ENCODE measurements at places on chromosomes 7 and 10.
A peak's percentile ranks its signal among the peaks of the same experiment; 100 is the strongest.

- no peak for DNase-seq
Observed at GRCh38 chr7:16514271-16514670, 12.4 kb upstream of the LRRC72 start.

GRCh38 chr7:116305485-116306408, 95.4 kb downstream of the TES start:
- DNase-seq, result peak; percentile 16

GRCh38 chr10:3564346-3565002, 220.5 kb downstream of the KLF6 start:
- no peak for DNase-seq

DNA sequence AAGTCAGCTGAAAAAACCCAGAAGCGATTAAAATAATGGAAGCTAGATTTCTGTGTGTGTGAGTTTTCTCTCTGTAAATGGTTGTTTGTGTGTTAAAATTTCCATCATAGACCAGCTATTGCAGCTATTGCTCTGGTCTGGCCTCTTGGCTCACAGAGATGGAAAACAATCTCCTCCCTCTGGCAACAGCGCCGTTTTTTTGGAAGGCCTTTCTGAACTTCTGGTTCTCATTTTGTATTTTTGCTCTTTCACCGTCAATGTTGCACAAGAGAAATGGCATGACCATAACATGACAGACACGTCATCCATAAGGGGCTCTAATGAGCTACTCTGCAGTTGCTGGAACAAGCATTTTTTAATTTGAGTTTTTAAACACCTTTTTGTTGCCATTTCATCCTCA, 91.0 kb downstream of the CUBN start:
- DNase-seq, result no peak

- DNase-seq, result no peak
Observed at GRCh38 chr7:48515171-48515570, 343.9 kb downstream of the ABCA13 start.

DNA sequence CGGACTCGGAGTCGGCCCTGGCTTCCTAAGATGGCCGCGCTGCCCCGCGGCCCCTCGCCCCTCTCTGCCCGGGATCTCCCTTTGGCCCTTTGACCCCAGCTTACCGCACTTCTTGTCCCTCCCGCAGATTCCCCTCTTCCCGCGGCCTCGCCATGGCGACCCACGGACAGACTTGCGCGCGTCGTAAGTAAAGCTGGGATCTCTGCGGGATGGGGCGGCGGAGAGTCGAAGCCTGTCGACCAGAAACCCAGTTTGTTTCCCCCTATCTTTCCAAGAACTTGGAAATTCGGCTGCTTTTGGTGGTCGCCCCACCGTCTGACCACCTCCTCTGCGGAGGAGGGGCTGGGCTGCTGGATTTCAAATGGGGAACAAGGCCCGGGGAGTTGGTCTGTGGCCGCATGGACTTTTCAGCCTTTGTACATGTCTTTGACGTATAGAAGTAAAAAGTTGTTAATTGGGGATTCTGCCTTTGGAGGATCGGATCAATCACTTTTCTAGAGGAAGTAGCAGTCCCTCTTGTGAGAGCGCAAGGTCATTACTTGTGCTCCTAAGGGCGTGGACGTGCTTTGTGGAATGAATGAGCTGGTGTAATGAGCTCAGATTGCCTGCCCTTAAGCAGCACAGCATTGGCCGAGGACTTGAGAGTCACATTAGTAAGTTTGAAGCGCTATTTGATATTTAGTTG, 553 bp downstream of the VDAC2 start:
- DNase-seq, result peak; percentile 56

- DNase-seq, result no peak
Observed at GRCh38 chr10:42990721-42991441, 86.0 kb upstream of the RET start.

DNA sequence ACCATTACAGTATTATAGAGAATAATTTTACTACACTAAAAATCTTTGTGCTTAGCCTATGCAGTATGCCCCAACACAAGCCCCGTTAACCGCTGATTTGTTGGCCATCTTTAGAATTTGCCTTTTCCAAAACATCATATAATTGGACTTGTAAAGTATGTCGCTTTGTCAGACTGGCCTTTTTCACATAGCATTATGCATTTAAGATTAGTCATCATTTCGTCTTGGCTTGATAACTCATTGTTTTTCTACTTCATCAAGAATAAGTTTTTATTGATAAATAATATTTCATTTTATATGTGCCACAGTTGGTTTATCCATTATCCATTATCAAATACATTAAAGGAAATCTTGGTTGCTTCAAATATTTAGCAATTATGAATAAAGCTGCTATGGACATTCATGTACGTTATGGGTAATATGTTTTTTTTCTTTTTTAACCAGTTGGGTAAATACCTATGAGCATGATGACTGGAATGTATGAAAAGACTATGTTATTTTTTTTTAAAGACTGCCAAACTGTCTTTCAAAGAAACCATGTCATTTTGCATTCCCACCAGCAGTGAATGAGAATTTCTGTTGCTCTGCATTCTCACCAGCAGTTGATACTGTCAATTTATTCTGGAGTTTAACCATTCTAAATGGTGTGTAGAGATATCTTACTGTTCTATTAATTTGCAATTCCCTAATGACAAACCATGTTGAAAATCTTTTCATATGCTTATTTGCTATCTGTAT, 273.1 kb upstream of the KCND2 start:
- DNase-seq, result no peak

- DNase-seq, result peak; percentile 43
Observed at GRCh38 chr10:86046845-86047460, 319.6 kb downstream of the GRID1 start.

DNA sequence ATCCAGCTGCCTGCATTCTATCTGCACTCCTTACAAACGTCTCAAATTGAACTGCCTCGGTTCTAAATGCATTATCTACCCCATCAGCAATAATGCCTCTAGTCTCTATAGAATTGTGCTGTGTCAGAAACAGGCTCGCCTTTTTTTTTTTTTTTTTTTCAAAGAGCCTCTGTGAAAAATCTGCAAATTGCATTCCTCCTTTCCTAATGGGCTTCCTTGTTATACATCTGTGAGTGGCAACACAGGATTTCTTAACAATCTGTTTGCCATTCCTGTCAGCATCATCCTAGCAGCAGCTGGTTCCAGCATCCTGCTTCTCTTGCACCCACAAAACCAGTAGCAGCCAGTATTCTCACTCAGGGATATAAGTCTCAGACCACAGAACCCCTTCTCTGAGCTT, 413.5 kb upstream of the SEMA3D start:
- no peak for DNase-seq

DNA sequence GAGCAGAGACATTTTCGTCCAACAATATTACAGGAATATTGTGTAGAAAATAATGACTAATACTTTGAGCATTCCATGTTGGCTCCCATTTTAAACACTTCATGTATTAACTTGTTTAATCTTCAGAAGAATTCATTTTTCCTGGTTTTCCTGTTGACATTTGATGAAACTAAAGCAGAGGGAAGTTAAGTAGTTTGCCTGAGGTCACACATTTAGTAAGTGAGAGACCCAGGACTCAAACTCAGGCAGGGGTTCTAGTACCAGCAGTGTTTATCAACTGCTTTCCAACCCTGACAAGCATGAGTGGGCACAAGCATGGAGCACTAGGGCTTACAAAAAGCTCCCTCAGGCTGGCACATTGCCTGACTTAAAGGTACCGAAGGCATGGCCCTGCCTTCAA, 719.1 kb downstream of the AUTS2 start:
- no peak for DNase-seq

DNA sequence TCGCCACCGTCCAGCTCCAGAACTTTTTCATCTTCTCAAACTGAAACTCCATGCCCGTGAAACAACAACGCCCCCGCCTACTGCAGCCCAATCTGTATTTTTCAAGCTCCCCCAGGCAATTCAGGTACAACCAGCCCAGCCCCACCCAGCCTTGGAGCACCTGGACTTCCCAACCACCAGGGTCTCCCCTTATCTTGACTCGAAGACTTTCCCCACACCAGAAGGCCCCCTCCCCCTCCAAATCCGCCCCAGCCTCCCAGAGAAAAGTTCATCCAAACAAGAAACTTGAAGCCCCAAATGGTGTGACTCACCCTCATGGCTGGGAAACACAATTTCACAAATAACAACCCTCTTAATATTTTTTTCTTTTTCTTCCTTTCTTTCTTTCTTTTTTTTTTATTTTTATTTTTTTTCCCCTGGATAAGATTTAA, 10.6 kb downstream of the ZCCHC24 start:
- peak; percentile 62 for DNase-seq

DNA sequence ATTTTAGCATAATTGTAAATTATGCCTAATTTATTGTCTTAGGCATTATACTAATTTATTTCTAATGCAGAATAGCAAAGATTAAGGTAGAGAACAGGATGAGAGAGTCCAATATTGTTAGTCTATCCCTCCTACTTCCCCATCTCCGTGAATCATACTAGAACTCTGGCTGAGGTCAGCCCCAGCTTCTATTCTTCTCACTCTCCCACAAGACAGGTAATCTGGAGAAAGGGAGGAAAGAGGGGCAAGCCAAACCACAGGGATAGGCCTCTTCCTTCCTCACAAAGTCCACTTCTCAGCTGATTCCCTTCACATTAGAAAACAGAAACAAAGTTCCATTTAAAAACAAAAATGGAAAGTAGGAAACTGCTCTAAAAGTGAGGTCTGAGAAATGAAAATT, 117.5 kb upstream of the LAMB4 start:
- DNase-seq, result no peak

- DNase-seq, result no peak
Observed at GRCh38 chr10:46538717-46539426, 17.6 kb downstream of the GPRIN2 start.

DNA sequence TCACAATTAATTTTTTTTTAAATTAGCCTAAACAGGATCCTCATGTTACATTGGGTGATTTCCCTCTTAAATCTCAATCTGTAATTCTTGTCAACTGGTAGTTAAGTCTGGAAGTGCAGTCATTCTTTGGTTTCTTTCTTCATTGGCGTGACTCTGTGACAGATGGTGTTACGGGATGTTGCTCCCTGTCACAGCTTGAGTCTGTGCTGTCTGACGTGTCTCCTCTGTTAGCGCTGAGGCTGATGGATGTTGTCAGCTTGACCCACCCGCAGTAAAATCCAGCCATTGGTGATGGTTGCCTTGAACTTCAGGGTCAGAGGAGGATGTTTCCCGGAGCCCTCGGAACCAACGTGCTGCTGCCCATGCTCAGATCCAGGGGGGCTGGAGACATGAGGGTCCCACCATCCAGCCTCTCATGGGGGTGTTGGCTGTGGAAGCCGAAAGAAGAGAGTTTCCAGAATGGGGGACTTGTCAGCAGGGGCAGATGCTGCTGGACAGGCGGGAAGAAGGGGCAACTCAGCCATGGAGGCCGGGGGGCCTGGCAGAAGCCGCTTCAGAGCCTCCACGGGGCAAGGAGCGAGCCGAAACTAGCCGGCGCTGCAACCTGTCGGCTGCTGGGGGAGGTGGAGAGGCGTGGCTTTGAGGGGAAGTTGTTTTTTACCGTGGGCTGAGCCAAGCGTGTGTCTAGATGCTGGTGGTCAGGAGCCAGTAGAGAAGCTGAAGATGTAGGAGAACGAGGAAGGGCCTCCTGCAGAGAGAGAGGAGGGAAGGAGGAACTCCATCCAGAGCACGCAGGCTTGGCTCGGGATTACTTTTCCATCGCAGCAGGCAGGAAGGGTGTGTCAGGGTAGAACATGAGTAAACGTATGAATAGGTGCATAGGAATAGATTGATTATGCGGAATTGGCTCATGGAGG, 3.5 kb downstream of the SUN1 start:
- peak; percentile 76 for DNase-seq

GRCh38 chr10:111698711-111699110, 484.9 kb downstream of the GPAM start:
- no peak for DNase-seq

DNA sequence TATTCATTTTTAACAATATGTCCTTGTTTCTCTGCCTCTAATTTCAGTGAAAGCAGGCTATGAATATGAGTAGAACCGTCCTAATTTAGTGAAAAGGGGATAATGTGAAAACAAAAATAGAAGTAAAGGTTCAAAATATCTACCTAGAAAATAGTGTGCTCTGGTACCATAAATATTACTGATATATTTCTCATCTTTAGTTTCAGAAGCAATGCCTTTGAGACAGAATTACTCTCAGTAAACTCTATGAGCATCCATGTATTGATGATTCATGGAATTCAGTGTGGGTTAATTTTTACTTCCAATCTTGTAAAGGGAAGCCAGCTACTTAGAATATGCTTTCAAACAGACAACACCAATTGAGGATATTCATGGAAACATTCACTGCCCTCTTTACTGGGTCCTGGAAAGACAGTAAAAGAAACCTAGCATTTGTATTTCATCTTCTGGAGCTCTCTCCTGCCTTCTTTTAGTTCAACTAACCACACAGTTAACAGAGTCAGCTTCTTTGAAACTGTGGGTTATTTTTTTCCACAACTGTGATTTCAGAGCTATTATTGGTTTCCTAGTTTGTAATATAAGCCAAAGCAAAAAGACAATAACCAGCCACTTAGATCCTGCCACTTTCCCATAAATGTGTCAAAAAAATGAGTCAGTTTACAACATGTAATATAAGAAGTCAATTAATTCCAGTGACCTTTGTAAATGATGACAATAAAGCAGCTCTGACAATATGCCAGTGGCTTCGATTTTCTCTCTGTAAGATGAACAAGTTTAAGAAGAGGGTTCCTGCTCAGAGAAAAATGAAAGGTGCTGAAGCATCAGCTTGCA, 1.7 kb downstream of the LRRN3 start:
- no peak for DNase-seq

GRCh38 chr10:2981361-2981801, 86.0 kb upstream of the PFKP start:
- no peak for DNase-seq

- no peak for DNase-seq
Observed at GRCh38 chr7:8125680-8126444, 136.1 kb downstream of the ICA1 start.

- no peak for DNase-seq
Observed at GRCh38 chr7:74294191-74294998, 5.2 kb downstream of the CLIP2 start.

- peak; percentile 65 for DNase-seq
Observed at GRCh38 chr7:141590666-141591065, 39.5 kb downstream of the AGK start.

DNA sequence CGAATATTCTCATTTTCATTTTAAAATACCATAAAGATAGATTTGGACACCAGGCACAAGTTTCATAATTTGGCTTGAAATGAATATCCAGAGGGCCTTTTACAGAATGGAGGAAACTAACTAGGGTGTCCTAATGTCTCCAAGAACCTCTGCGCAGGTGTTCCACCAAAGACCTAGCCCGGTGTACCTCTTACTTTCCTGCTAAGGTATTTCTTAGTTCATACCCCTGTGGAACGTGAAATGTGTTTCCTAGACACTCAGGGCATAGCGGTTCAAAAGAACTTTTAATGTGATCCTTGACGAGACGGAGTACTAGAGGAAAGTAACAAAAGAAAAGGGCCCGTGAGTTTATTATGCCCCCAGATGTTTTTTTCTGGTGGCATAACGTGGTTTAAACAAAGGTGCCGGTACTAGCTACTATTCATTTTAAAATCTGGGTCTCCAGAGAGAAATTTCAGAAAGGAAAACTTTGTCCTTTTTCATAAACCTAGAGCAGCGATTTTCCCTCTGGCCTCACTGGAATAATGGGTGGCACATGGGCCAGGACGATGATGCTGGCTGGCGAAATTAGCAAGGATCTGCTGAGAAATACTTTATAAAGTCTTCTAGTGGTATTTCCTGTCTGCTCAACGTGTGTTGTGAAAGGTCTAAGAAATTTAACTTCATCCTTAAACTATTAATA, 1.4 kb downstream of the APBB1IP start:
- DNase-seq, result no peak

GRCh38 chr7:96331233-96331632, 9.3 kb upstream of the SLC25A13 start:
- no peak for DNase-seq

Data from MCF 10A (cell line).